Temporal lobe (tissue), 4 donors: ENCODE measurements at places on chromosomes 11 and 22. TPM values are rescaled to one million over a fixed set of nuclear protein-coding genes. Genes with fewer than 3 reads are reported as not detected.

Gene C11orf52
- total RNA-seq, result not detected

Gene PPP2R1B
- 18.9 TPM for total RNA-seq

Gene ANGPTL5
- 0.25 TPM for total RNA-seq

Gene CCDC73
- under 0.01 TPM for total RNA-seq

Gene CHRNA10
- total RNA-seq, result 0.25 TPM

Gene OR4D5
- not detected for total RNA-seq

Gene SNX32
- total RNA-seq, result 10.8 TPM

Gene OR51B4
- not detected for total RNA-seq

Gene RAB39A
- 32.7 TPM for total RNA-seq

Gene RCOR2
- 7.9 TPM for total RNA-seq

Gene HORMAD2
- 0.25 TPM for total RNA-seq

Gene DDI1
- total RNA-seq, result not detected

Gene OR52E8
- total RNA-seq, result not detected

Gene MS4A4A
- 1.2 TPM for total RNA-seq

Gene SLCO2B1
- total RNA-seq, result 10.3 TPM

Gene CD6
- total RNA-seq, result 0.74 TPM

Gene NTM
- total RNA-seq, result 125 TPM

Gene UBQLN3
- under 0.01 TPM for total RNA-seq

Gene FOLR2
- 3.9 TPM for total RNA-seq

Gene GLB1L2
- total RNA-seq, result 0.98 TPM

Gene DCDC1
- 1.2 TPM for total RNA-seq

Gene ASRGL1
- total RNA-seq, result 24.6 TPM

Gene CENPM
- total RNA-seq, result 3.0 TPM

Gene RASSF10
- total RNA-seq, result 2.7 TPM

Gene RAG1
- 0.25 TPM for total RNA-seq

Gene SPI1
- 1.7 TPM for total RNA-seq

Gene GGT1
- 2.7 TPM for total RNA-seq

Gene ARHGAP32
- 77.4 TPM for total RNA-seq

Gene PTDSS2
- total RNA-seq, result 18.2 TPM

Gene RFPL1
- total RNA-seq, result not detected

Gene OR4A16
- total RNA-seq, result not detected

Gene APOL4
- total RNA-seq, result 9.3 TPM

Gene OR6T1
- total RNA-seq, result not detected

Gene MYRF
- total RNA-seq, result 1.2 TPM

Gene OSBP
- total RNA-seq, result 34.9 TPM

Gene SNAP29
- 7.1 TPM for total RNA-seq

Gene PRR33
- total RNA-seq, result not detected

Gene RAG2
- total RNA-seq, result not detected

Gene OR6A2
- total RNA-seq, result 0.49 TPM
